ENCODE measurements at places on chromosomes 6 and 20. TPM values are rescaled to one million over a fixed set of nuclear protein-coding genes. Genes with fewer than 3 reads are reported as not detected.

The TTBK1 gene
- total RNA-seq = under 0.01 TPM

The CDK5RAP1 gene
- 27.4 TPM for total RNA-seq

The KCNK5 gene
- total RNA-seq = not detected

The OPRL1 gene
- total RNA-seq = 2.6 TPM

The RAET1L gene
- total RNA-seq = not detected

The IL17A gene
- not detected for total RNA-seq

The CLPSL2 gene
- not detected for total RNA-seq

The SLC17A3 gene
- total RNA-seq = not detected

The CCM2L gene
- 13.1 TPM for total RNA-seq

The RIN2 gene
- 100 TPM for total RNA-seq

The MARCKS gene
- total RNA-seq = 121 TPM

The CGA gene
- not detected for total RNA-seq

The WFDC2 gene
- not detected for total RNA-seq

The PI3 gene
- total RNA-seq = not detected

The ARFGEF3 gene
- 1.7 TPM for total RNA-seq

The PAK5 gene
- total RNA-seq = not detected

The PPIL6 gene
- 0.85 TPM for total RNA-seq

The TXLNB gene
- 0.19 TPM for total RNA-seq

The GTF2H4 gene
- total RNA-seq = 17.6 TPM

The ZNFX1 gene
- 44.7 TPM for total RNA-seq

The NMBR gene
- not detected for total RNA-seq

The CMTR1 gene
- 26.6 TPM for total RNA-seq

The LRRC73 gene
- total RNA-seq = 0.19 TPM

The DDX43 gene
- total RNA-seq = 0.75 TPM

The C20orf96 gene
- 3.4 TPM for total RNA-seq

The NOTCH4 gene
- total RNA-seq = 60.4 TPM

The FOXS1 gene
- 2.8 TPM for total RNA-seq

The ECT2L gene
- not detected for total RNA-seq

The HLA-DPB1 gene
- 9.2 TPM for total RNA-seq

The STMN3 gene
- 2.7 TPM for total RNA-seq

The WFDC10B gene
- total RNA-seq = not detected

The ERGIC3 gene
- 306 TPM for total RNA-seq

The MDFI gene
- 42.9 TPM for total RNA-seq

The SLC26A8 gene
- total RNA-seq = not detected

The LY86 gene
- not detected for total RNA-seq

The SSTR4 gene
- not detected for total RNA-seq

The PLG gene
- total RNA-seq = not detected

The AKAP12 gene
- 226 TPM for total RNA-seq

The PRRT1 gene
- not detected for total RNA-seq

The TUBB1 gene
- total RNA-seq = not detected

The UBE2J1 gene
- 34.4 TPM for total RNA-seq

The PRICKLE4 gene
- total RNA-seq = 1.3 TPM

The LTB gene
- total RNA-seq = 2.3 TPM

The BPIFA1 gene
- not detected for total RNA-seq

The WDR46 gene
- 104 TPM for total RNA-seq

The PROKR2 gene
- not detected for total RNA-seq

The LINC00237 gene
- total RNA-seq = not detected

The MEP1A gene
- total RNA-seq = not detected

The NT5DC1 gene
- total RNA-seq = 3.9 TPM

The SNRNP48 gene
- total RNA-seq = 11.6 TPM

The EEF1E1 gene
- 37.4 TPM for total RNA-seq
